NCI-H2081 (cell line): ENCODE measurements at places on chromosomes 7 and 10.

DNA sequence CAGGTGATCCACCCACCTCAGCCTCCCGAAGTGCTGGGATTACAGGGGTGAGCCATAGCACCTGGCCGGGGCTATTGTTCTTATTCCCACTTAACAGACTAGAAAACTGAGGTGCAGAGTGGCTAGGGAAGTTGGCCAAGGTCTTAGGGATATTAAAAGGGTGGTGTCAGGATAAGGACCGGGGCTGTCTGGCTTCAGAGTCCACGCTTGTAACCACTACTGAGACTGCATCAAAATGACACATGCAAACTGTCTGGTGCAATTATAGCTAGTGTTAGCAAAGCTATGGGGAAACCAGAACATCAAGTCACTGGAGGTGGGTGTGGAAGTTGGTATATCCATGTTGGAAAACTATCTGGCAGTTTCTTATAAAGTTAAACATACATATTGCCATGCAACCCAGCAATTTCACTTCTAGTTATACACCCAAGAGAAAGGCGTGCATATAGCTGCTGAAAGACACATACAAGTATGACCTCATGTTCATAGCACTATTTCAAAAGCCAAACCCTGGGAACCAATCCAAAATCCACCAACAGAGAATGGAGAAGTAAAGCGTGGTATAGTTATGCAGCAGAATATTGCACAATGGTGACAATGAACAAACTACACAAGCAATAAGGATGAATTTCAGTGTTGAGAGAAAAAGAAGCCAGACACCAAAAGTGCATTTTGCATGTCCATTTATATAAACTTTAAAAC, 33.9 kb upstream of the EEPD1 start:
- DNase-seq = no peak

DNA sequence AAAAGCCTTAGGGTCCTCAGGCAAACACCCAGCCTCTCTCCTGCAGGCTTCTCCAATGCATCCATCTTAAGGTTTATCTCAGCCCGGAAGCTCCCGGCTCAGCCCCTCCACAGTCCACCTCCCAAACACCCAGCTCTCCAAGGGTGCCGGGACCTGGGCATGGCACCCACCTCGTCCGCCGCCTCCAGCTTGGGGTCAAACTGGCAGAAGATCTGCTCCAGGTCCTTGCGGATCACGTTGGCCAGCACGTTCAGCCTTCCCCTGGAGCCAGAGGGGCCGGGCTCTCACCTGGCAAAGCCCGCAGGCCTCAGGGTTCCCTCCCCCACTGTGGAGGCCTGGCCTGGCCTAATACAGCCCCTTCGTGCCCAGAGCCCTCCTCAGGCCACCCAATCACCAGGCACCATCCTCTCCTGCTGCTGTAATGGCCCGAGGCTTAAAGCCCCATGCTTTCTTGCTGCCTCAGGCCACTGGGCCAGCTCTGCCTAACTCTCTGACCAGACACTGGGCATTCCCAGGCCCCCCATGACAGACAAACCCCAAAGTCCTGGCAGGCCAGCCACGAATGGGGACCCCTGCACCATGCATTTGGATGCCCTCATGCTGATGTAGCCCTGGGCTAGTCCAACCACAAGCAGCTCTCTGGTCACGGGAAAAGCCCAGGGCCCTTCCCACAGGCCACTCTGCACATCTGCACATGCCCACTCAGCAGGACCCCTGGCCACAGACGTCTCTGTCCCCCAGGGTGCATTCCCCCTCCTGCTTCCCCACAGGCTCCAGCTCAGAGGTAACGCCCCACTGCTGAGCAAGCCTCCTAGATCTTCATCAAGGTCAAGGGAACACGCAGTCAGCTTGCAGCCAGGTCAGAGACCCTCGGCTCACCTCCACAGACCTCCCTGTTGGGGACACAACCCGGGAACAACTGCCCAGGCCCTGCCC, 12.3 kb downstream of the OGDHL start:
- no peak for DNase-seq

DNA sequence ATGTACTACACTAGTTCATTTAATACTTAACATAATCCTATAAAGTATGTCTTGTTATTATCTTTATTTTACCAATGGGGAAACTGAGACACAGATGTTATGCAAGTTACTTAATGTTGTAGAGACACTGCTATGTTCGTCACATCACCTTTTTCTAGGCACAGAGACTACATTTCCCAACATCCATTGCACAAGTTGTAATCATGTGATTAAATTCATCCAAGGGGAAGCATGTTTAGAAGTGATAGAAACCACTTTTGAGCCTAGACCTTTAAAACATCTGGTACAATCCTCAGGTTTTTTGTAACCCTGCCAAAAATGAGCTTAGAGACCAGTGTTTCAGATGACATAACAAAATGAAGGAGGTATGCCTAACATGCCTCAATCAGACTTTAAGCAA, 386.8 kb upstream of the HPS1 start:
- no peak for DNase-seq

DNA sequence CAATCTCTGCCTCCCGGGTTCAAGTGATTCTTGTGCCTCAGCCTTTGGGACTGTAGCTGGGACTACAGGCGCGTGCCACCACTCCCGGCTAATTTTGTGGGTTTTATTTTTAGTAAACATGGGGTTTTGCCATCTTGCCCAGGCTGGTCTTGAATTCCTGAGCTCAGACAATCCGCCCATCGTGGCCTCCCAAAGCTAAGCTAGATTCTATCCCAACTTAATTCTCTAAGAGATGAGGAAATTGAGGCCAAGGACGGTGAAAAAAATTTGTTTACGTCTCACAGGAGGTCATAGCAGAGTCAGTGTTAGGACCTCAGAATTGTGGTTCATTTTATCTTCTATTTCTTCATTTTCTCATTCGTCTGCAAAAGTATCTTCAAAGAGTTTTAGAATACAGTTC, 6.1 kb downstream of the CCAR1 start:
- no peak for DNase-seq

DNA sequence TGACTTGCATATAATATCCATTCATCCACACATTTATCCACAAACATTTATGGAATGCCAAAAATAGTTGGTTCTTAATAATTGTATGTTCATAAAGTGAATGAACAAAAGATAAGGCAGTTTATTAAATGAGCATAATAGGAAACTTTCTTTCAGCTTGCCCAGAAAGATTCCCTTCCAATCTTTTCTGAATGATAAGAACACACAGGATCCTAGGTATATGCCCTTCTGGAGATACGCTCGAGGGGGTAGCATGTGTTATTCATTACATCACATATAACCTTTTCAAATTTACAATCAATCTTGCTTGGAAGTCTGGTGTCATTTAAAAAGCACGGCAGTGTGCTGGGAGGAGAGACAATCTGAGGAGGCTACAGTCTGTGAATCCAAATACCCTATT, 80.4 kb upstream of the PDK4 start:
- DNase-seq = no peak

GRCh38 chr7:45567713-45568112, 6.5 kb upstream of the ADCY1 start:
- DNase-seq = no peak

DNA sequence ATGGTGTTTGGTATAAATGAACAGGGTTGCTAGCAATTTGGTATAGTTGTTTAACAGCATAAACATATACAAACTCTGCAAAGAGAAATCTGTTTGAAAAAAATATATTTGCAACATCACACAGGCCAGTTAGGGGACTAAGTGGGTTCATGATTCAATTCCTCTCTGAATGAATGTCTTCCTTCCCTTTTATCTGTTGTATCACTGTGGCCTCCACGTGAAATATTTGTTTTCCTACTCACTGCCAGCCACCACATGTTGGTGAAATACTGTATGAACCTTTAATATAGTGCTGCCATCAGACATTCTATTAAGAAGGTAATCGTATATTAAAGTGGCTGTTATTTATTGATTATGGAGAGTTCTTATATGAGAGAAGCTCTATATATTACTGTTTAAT, 157.0 kb downstream of the ARID5B start:
- DNase-seq = no peak

DNA sequence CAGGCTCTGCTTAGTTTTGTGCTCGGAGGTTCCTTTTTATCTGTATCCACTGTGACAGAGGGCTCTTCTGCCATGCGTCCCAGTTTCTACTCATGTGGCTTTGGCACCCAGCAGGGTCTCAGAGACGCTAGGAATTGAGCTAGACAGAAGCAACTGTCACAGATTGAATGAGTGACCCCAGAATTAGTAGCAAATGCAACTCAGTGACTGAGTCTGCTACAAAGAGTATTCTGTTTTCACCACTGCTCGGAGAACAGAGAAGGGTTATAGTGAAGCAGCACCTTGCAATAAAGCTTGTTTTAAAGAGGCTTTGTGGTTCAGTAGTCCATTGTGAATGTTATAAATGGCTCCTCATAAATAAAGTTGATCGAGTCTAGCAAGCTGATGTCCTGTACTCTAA, 113.2 kb downstream of the DNAH11 start:
- DNase-seq = no peak

- no peak for DNase-seq
Measured at GRCh38 chr10:119714484-119714816, 11.4 kb upstream of the INPP5F start.

GRCh38 chr10:130300608-130301020, 164.4 kb downstream of the GLRX3 start:
- DNase-seq = no peak

- no peak for DNase-seq
Measured at GRCh38 chr7:28956608-28957063, 1.5 kb downstream of the TRIL start.

DNA sequence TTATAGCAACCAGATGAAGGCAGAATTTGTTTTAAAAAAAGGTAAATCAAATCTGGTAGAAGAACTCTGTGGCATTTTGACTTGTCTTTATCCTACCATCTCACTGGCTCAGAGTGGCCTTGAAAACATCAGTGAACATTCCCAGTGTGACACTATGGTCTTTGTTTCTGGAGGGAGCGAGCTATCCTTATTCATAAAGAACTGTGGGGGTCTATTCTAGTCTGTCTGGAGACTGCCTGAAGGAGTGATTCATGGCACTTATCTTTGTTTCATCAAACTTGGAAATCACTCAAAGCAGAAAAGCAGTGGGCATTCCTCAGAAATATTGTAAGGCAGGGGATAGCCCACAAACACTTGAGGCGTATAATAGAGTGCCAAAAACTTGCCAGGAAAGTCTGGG, 719.1 kb downstream of the PCDH15 start:
- DNase-seq = no peak

GRCh38 chr7:45657136-45657889, 83.1 kb downstream of the ADCY1 start:
- DNase-seq = no peak

GRCh38 chr10:29804025-29804852, 169.5 kb upstream of the SVIL start:
- peak; percentile 88 for DNase-seq

GRCh38 chr7:68107261-68107660, 1110.6 kb downstream of the TYW1 start:
- DNase-seq = peak; percentile 59

DNA sequence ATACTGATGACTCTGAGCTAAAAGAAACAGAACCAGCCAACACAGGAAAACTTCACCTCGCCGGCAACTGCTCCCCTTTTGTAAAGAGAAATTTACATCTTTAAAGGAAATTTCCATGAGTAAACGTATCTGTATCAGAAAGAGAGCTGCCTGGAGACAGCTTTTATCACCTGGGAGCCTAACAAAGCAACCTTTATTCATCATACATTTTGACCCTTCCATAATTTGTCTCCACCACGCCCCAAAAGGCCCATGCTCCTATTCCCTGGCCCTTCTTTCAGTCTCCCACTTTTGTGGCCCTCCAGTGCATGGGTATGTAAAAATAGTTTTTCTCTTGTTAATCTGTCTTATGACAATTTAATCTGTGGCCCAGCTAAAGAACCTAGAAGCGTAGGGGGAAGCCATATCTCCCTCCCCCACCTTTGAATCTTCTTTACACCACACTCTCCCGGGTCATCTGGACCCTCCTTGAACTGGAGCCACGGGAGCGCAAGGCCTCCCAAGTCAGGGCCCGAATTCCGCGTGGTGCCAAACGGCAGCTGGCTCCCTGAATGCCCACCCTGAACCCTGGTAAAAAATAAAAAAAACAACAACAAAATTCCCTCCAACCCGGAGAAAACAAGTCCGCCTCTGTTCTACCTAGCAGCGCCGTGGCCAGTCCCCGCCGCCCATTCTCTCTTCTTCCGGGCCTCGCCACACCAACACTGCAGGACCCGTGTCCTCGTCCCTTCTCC, 15.4 kb upstream of the FKBP9 start:
- no peak for DNase-seq

GRCh38 chr10:101529725-101530553, 58.1 kb downstream of the POLL start:
- DNase-seq = no peak

DNA sequence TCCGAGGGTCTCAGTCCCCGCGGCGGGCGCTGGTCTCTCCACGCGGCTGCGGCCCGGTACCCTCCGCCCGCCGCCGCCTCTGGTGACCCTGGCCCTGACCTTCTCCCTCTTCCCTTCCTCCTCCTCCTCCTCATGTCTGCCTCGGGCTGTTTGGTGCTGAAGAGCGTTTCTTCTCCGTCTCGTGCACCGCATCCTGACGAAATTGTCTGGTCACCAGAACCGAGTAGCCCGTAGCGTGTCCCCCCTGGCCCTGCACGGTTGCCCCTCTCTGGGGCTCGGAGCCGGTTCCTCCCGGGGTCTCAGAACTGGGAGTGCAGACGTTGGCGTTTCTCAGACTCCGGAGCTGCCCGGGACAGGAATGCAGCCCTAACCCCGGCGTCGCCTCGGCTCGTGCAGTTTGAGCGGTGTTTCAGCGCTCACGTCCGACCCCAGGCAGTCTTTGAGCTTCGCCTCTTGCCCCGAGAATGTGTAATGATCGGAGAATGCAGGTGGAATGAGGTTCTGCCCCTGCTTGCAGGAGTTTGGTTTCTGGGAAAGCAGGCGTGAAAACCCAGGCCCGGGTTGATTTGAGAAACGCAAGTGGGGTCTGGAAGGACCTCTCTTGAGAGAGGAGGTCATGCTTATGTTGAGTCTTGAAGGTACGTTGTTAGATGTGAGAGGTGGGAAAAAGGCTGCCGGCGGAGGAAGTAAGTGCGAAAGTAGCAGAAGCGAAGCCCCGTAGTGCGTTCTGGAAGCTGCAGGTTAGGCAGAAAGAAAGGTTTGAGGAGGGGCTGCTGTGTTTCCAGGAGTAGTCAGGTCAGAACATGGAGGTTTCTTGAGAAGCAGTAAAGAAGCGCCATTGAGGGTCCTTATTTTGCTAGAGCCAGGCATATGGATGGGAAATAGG, 743 bp downstream of the RBM17 start:
- no peak for DNase-seq

DNA sequence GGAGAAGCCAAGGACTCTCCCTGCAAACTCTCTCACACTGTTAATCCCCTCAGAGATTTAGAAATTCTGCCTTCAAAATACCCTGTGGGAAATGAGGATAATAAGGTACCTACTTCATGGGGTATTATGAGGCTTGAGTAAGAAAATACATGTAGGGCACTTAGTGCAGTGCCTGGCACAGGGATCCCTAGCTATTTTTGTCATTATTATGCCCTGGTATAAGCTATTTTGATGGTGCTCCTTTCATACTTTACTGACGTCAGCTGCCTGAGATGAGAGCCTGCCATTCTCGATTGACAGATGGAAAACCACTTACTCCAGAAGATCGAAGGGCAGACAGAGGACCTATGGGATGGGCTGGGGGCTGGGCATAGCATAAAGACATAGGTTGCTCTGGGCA, 30.1 kb downstream of the MKX start:
- no peak for DNase-seq
